Activated CD4-positive, alpha-beta T cell treated with anti-CD3 and anti-CD28 coated beads, Interleukin-10, Interleukin-2, amounts not matched to agents 100 ng/mL and 50 ng/mL, durations not matched to agents 16 hours and 8 hours (primary cell): ENCODE measurements at places on chromosomes 2 and 18.

- DNase-seq = no peak
Measured at GRCh38 chr2:101140978-101141655, 10.1 kb downstream of the TBC1D8 start.

DNA sequence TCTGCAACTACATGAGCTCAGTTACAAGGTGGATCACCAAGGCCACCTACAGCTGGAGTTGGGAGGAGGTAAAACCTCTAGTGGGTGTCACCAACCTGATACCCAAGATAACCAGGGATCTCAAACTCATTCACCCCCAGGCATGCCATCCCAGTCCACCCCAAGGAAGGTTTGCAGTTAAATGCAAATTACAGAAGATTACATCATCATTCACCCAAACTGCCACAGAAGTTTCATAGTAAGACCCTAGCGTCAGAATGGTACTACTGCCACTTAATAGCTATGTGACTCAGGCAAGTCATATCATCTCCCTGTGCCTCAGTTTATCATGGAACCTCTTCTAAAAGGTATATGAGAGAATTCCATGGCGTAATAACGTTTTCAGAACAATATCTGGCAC lies 111.2 kb downstream of the MYO5B start:
- DNase-seq = no peak

GRCh38 chr2:71720283-71720560 lies 266.9 kb downstream of the DYSF start:
- no peak for DNase-seq

GRCh38 chr2:98658816-98659490 lies 50.6 kb downstream of the UNC50 start:
- DNase-seq = peak; percentile 50

GRCh38 chr2:224033601-224034000 lies 5.5 kb downstream of the SERPINE2 start:
- no peak for DNase-seq

- no peak for DNase-seq
Measured at GRCh38 chr2:46825231-46825938, 90.2 kb downstream of the MCFD2 start.

GRCh38 chr2:218400167-218400929 lies 680 bp downstream of the CTDSP1 start:
- DNase-seq = peak; percentile 46

- peak; percentile 49 for DNase-seq
Measured at GRCh38 chr2:84940088-84940470, 30.9 kb upstream of the KCMF1 start.
